ENCODE measurements at places on chromosomes 6 and 20. TPM values are rescaled to one million over a fixed set of nuclear protein-coding genes. Genes with fewer than 3 reads are reported as not detected.
A peak's percentile ranks its signal among the peaks of the same experiment; 100 is the strongest.

DNA sequence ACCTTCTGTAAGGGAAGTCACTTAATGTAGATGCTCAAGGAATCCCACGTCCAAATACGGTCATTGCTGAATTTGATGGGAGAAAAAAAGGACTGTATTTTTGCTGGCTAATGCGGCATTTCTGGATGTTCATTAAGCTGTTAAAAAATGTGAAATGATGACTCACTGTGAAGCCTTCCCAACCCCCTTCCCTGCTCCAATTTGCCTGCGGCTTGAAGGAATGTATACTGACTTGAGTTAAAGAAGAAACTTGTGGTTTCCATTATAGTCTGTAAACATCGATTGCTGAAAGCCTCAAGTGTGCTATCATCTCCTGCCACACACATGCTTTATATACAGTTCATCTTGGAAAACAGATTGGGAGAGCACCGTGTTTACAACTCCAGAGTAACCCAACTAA is 249.1 kb upstream of the JAG1 start:
- DNase-seq, result no peak

Gene ENPP1
- total RNA-seq, result under 0.01 TPM

DNA sequence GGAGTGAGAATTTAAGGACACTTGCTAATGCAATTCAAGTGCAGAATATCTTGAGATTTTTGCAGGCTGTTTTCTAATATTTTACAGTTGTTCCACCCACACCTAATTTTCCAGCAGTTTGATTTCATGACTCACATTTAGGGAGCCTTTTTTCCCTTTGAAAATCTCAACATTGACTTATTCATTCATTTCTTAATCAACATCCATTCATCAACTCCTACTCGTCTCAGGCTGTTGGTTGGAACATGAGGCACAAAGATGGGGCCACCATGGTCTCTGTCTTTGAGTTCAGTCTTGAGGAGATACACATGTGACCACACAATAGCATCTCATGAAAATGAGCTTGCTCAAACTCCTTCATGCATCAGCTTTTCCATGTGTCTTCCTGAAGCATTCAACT is 135.6 kb downstream of the UNC5CL start:
- no peak for DNase-seq

- no peak for DNase-seq
Observed at GRCh38 chr6:41209547-41210320, 8.8 kb upstream of the TREML2 start.

- DNase-seq, result no peak
Observed at GRCh38 chr6:119138906-119139541, 60.6 kb upstream of the FAM184A start.

DNA sequence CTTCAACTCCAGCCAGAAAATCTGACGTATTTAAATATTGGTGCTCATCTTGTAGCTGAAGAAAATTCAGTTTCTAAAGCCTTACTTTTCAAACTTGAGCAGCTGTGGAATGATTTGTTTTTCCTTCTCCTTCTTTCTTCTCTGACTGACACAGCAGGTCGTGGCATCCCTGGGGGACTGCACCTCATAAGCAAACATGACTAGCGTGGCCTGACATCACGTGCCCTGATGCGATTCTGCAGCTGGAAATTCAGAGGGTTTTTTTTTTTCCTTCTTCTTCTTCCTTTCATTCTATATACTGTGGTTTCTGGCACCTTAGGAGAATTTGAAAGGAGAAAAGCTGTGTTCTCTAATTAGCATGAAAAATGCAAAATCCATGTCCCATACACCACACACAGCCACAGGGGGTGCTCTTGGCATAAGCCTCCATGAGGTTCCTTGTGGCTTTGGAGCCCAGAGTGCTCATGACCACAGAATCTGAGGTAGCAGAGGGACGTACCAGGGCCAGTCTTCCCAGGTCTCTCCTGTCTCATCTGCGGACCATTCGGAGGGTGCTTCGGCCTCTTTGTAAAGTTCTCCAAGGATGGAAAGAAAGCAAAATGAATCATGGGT is 258.5 kb upstream of the CDH4 start:
- DNase-seq, result no peak

- DNase-seq, result no peak
Observed at GRCh38 chr6:104301951-104302350, 557.8 kb downstream of the HACE1 start.

GRCh38 chr6:31814677-31815024 is 432 bp downstream of the HSPA1L start:
- DNase-seq, result peak; percentile 85

- no peak for DNase-seq
Observed at GRCh38 chr6:113570161-113570560, 287.0 kb upstream of the MARCKS start.

Data from hematopoietic multipotent progenitor cell (in vitro differentiated cells).